ENCODE measurements at places on chromosomes 2 and 18.

DNA sequence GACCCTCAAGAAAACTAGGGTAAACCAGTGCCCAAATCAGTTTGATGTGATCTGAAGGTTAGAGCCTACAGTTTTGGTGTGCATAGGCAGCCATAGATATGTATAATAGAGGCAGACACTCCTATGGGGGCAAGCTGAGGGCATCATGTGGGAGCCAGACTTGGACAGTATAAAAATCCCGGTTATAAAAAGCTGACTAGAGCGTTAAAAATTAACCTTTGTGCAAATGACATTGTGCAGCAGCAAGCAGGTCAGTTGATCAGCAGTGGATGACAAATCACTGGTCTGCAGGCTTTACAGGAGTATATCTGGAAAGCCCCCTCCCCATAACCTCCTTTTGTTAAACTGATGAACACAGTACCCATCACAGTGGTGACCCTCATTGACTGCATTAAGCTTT is 107.8 kb downstream of the CTNNA2 start:
- no peak for DNase-seq

DNA sequence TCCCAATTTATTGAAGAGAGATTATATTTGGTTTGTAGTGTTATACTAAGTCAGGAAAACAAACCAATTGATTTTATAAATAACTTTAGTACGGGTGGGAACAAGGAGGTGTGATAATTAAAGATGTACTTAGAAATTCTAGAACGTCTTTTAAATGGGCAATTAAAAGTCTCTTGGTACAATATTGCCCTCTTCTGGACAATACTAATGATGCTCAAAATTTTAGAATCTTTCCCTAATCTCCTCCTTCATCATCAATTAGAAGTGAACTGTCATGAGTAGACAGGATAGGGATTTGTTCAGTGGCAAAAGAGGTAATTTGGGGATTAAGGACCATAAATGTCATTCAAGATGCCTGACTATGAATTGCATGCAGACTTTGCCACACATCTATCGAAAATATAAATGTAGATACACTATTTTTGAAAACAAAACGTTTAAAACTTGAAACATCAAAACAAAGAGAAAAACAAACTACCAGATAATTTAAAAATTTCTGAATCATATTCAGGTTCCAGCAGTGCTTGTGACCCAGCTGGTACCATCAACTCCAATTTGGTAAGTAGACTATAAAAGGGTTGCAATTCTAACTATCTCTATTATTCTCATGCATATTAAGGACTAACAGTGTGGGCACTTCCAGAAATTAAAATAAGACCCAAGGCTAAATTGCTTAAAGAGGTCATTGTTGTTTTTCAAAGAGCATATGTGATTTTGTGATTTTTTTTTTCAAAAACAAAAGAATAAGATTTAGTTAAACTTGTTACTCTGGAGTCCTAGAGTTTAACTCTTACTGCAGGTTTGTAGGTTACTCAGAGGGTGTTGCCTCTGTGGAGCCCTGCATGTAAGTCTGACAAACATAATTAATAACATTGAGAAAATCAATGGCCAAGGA is 123.5 kb downstream of the LAMA3 start:
- no peak for DNase-seq

GRCh38 chr2:171430516-171431410 is 3.0 kb downstream of the METTL8 start:
- DNase-seq, result no peak

GRCh38 chr2:179017773-179018357 is 32.1 kb downstream of the CCDC141 start:
- DNase-seq, result no peak

DNA sequence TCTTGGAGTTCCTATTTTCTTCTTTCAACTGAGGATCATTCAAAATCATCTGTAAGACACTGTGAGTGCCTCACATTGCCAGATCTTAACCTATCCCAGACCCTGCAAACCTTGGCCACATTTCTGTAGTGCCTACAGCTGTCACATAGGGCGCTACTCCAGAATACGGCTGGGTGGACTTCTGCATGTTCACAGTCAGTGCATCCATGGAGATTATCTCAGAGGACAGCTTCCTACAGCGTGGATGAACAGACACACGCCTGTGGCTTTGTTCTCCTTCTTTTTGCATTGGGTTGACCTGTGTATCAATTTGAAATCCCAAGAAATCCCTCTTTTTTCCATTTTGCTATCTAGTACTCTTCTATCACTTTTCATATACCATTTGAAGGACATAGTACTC is 1.9 kb upstream of the KLHL29 start:
- DNase-seq, result no peak

DNA sequence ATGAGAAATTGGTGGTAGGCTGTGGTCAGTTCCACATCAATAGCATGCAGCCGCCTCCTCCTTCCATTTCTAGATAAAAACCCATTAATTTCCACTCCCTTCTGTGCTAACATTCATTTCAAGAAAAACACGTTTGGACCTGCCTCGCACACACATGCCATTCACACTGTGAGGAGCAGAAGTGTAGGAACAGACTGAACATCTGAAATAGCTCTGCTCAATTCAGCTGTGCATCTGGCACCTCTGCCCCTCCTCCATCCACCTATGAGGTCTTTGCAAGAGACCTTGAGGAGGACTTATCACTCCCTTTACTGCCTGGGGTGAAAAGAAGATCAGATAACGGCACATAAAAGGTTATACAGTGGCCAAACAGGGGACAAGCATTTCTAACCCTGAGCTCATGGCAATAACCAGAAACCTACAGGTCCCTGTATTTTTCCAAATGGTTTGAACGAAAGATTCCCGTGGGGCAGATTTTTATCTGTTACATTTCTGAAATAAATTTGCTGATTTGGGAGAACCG is 30.8 kb upstream of the LRP2 start:
- DNase-seq, result no peak

- no peak for DNase-seq
Measured at GRCh38 chr2:9178110-9178903, 28.3 kb upstream of the ASAP2 start.

DNA sequence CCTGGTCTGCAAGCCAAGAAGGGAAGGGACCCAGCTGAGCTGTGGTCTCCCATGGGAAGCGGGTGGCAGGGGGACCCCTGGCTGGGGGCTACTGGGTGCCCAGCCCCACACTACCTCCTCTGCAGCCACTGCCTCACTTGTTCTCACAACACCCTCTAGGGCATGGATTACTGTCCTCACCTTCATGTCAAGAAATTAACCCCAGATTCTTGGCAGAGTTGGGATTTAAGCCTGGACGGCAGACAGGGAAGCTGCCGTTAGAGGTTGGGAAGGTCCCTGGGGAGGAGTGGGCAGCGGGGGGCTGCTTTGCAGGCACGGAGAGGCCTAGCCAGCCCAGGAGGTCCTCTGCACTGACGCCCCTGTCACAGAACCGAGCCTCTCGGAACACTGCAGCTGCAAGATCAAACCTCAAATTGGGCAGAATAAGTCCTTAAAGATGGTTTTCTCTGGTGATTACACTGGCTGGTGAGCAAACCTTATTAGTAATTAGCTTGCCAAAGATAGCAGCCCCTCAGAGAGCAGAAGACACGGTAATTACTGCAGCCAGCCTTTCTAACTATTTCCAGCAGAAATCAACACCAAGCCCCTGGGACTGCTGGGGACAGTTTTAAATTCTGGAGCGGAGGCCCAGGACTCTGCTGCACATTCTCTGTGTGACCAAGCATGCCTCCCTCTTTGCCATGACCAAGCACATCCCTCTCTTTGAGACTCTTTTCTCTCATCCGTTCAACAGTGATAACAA is 35.9 kb downstream of the KCNF1 start:
- DNase-seq, result no peak

DNA sequence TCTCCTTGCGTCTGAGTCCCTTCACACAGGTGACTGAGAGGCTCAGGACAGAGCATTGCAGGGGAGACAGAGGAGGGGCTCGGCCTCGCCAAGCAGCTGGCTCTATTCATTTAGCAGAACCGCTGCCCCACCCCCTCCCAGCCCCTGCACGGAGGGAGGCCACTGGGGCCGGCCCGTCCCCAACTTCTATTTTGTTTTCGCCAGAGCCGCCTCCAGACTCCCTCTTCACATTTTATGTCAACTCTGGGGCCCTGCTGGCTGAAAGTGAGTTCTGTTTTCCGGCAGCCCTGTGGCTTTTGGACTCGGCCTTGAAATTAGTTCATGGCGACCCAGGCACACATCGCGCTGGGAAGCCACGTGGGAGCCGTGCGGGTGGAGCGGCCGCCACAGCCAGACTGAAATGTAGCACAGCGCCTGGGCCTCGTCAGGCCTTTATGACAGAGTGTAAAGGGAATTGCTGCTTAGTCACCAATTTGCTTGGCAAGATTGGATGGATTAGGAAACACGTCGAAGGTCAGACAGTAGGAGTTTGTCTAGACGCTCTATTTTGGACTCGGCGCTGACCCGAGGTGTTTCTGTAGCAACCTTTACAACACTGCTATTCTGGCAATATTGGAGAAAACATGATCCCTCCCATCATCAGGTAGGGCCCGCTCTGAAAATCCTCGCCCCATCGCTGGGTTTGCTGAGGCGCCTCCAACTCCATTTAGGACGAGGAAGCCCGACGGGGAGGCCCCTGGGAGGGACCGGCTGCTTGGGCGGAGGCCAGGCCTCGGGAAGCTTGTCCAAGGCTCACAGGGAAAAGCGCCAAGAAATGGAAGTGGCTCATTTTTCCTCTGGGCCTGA is 90.7 kb upstream of the CTDP1 start:
- no peak for DNase-seq

DNA sequence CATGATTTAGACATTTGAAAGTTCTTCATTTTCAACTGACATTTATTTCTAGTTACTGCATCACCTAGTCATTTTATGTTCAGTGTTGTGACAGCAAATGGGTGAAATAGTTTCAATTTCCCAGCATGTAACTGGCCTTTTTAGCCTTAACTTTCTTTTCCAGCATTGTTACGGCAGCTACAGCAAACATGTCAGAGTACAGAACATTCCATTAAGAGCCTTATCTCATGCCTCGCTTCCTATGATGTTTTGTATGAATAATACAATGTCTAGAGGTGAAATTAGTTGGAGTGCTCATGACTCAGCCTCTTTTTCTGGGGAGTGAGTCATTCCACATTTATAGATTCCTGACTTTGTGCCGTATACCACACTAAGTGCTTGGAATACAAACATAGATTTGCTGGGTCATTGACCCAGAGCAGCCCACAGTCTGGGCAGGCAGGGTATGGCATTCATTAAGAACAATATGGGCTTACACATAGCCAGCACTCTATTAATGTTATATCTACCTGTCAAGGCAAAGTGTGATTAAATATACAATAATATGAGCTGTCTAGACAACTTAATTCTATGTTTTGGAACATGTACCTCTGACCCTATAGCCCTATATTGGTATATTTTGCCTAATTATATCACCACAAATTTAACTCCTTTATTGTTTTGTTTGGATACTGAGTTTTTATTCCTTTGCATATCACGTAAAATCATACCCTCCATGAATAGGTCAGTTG is 72.2 kb downstream of the MAP2 start:
- no peak for DNase-seq

GRCh38 chr2:29459445-29460179 is 344.4 kb downstream of the CLIP4 start:
- no peak for DNase-seq

- no peak for DNase-seq
Measured at GRCh38 chr2:222504191-222504590, 79.8 kb downstream of the SGPP2 start.

GRCh38 chr2:23593752-23594459 is 208.9 kb downstream of the KLHL29 start:
- DNase-seq, result no peak

DNA sequence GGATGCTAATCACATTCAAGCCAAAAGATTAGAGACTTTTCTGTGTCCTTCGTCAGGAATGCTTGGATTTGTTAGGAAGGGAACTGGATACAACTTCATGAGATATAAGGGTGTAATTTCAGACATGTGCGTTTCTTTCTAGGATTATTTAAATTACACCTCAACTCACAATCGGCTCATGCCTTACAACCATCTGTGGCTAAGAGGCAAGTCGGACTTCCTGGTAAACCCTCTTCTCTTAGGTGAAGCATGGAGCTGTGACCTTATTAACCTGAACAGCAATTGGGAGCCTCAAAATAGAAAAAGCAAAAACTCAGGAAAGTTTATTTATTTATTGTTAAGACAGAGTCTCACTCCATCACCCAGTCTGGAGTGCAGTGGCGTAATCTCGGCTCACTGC is 61.8 kb downstream of the SEMA4F start:
- DNase-seq, result no peak

DNA sequence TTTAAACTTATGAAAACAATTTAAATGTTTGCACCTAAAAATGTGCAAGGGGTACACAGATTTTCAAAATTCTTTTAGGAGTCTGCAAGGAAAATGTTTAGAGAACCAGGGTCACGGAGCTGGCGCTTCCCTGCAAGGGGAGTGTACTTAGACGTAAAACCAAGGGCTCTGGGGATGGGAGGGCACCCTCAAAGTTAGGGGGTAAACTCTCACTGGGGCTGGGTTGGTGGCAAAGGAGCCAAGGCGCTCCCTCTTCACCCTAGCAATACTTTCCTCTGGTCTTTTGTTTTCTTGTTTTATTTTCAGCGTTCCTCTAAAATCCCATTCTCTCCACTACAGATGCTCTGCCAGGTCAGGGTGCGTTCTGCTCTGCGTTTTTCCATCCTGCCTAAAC is 20.0 kb downstream of the TMEM247 start:
- DNase-seq, result no peak

DNA sequence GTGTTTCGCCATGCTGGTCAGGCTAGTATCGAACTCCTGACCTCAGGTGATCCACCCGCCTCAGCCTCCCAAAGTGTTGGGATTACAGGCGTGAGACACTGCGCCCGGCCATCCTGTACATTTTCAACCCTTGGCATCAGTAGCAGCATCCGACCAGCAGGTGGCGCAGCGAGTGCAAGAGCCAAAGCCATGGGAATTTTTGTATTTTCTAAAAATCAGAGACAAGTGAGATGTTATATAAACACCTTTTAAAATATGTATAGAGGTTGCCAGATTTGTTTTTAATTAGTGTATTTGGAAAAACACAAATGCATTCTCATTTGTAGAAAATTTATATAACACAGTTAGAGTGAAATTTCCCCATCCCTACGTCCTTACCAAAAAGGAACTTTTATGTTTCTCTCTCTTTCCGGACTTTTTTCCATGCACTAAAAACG is 36.8 kb downstream of the MOGAT1 start:
- DNase-seq, result peak; percentile 50

GRCh38 chr2:84247532-84247931 is 211.5 kb downstream of the SUCLG1 start:
- DNase-seq, result no peak

DNA sequence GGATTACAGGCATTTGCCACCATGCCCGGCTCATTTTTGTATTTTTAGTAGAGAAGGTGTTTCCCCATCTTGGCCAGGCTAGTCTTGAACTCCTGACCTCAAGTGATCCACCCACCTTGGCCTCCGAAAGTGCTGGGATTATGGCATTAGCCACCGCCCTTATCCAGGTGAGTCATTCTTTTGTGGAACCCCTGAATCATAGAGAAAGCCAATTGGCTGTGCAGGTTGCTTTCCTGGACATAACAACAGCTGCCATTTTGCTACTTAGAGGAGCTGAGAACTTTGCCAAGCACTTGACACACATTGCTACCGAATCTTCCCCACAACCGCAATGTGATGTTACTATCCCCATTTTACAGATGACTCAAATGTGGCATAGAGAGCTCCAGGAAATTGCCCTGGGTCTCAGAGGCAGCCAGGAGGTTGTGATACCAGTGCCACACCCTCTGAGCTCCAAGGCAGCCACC is 36.0 kb downstream of the SETBP1 start:
- no peak for DNase-seq

- DNase-seq, result no peak
Measured at GRCh38 chr2:10380048-10380926, 67.8 kb downstream of the ODC1 start.

GRCh38 chr2:54541995-54542394 is 85.9 kb downstream of the SPTBN1 start:
- DNase-seq, result no peak
